ENCODE measurements at places on chromosomes 2 and 18.

- peak; percentile 47 for DNase-seq
These were observed 81.5 kb downstream of the CHRNA1 start for GRCh38 chr2:174682578-174683391.

- no peak for DNase-seq
These were observed 16.0 kb upstream of the DAW1 start for GRCh38 chr2:227855440-227855839.

- DNase-seq: peak; percentile 65
These were observed 5.3 kb upstream of the GDF7 start for GRCh38 chr2:20661421-20662307.

DNA sequence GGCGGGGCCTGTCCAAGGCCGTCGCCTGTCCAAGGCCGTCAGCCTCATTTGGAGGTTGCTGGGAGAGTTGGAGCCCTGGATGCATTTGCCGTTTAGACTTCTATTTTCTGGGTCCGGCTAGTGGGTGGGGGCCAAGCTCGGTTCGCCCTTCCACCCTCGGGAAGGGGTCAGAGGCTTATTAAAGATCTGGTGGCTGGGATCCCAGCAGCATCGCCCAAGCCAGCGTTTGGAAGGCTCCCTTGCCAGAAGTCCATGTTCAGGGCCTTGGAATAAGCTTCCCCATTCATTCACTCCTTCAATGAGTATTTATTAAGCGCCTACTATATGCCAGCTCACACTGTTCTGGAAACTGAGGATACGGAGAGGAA lies 516 bp upstream of the DOCK10 start:
- no peak for DNase-seq

- no peak for DNase-seq
These were observed 5.2 kb upstream of the SLC35F6 start for GRCh38 chr2:26758790-26759321.

- DNase-seq: no peak
These were observed 37.2 kb downstream of the STEAP3 start for GRCh38 chr2:119260646-119261492.

DNA sequence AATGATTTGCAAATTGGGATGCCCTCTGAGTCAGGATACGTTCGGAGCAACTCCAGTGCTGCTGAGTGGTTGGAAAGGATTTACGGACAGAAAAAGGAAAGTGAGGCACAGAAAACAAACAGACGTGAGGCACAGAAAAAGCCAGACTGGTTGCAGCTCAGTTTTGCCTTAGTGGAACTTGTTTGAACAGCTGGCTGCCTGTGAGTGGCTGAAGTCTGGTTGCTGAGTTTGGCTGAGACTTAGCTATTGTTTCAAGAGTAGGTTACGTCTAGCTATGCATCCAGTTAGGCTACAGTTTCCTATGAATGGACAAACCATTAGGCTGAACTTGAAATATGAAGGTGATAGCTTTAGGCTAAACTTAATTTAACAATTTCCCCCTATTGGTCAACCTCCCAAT lies 256.6 kb downstream of the VAPA start:
- no peak for DNase-seq

All from iris pigment epithelial cell (primary cell).